ENCODE measurements at places on chromosomes 6 and 20.

DNA sequence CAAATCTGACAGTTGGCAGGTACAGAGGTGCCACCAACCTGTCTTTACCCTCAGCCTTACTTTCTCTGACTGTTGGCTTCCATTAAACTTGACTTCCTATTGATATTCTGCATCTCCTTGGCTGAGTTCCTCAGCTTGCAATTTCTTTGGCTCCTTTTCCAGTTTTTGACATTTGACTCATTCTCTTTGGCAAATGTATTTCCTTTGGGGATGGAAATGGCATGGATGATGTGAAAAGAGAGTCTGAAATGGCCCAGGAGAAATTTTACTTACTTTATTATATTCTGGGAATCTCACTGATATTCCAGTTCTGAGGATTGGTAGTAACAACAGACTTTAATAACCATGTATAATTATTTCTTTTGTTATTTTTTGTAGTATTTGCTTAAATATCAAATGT is 255.2 kb downstream of the CD109 start:
- no peak for DNase-seq

DNA sequence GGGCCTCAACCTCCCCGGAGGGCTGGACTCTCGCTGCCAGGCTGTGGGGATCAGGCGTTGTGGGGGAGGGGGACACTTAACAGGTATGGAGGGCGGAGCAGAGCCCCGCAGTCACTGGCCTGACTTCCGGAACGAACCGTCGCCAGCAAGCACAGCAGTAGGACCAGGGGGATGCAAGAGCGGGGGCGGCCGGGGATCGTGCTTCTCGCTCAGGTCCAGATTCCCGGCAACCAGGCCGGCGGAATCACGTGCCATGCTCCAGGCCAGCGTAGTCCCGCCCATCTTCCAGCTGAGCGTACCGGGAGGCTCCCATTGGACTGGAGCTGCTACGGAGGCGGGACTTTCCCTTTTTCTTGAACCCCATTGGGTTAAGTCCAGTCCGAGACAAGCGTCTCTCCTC is 10.0 kb upstream of the POU5F1 start:
- no peak for DNase-seq

DNA sequence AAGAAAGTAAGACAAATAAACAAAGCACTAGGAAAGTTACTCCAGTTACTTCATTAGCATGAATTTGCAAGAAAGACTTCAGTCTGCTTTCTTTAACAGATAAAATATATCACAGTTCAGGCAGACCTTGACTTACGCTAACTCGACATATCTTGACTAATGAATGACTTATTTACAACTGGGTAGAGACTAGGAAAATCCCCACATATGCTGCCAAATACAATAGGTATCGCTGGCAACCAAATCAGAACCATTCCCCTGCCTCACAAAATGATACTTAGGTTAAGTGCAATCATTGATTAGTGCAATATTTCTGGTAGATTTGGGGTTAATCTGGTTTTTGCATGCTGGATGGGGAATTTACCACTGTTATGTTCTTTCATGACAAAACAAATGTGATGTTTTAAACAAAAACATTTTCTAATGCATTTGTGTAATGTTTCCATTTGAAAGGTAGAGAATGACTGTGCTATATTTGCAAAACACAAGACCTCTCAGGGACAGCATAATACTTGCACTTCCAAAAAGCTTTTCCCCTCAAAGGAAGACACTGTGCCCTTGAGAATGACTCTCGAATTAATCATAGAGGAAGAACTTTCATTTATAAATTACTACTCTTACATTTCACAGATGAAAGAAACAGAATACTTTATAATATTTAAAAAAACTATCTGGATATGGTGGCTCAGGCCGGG is 101.6 kb downstream of the PRKN start:
- no peak for DNase-seq

- no peak for DNase-seq
Measured at GRCh38 chr6:47097092-47097945, 55.2 kb upstream of the ADGRF1 start.

- no peak for DNase-seq
Measured at GRCh38 chr6:44082872-44083321, 44.4 kb downstream of the MRPL14 start.

DNA sequence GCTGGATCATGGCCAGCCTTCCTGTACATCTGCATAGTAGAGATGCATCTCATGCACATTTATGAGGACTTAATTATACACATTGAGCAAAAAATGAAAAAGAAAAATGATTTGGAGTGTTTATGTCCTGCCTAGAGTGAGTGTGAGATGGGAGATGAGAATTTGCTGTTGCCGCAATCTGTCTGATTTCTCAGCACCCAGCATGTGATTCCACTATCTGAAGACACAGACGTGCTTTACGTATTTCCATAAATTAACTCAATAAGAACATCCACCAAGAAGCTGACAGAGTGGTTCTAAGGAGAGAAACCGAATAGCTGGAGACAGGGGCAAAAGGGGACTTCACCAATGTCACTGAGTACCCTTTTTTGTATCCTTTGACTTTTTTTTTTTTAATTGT is 15.2 kb downstream of the EDEM2 start:
- DNase-seq, result no peak

DNA sequence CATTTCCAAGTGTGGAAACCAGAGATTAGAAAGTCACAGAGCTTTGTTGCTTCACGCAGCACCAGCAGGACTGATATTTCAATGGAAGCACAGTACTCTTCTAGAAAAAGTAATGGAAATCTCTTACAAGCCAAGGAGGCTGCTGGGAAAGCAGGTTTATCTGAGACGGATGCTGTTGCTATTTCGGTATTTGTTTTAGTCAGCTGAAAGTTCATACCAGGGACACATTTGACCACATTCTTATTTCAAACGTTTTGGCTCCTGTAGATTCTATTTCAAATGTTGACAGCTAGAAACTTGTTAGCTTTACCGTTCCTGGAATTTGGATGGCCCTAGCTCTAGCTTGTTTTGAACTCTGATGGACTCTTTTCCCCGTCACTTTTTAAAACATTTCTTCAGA is 3.7 kb upstream of the TMEM242 start:
- DNase-seq, result no peak

- no peak for DNase-seq
Measured at GRCh38 chr6:56866917-56867522, 87.9 kb upstream of the BEND6 start.

- no peak for DNase-seq
Measured at GRCh38 chr6:159308198-159308597, 139.0 kb downstream of the FNDC1 start.

GRCh38 chr6:95973976-95974375 is 41.8 kb upstream of the FUT9 start:
- DNase-seq, result no peak

GRCh38 chr20:37356387-37356786 is 10.4 kb downstream of the SRC start:
- no peak for DNase-seq

GRCh38 chr6:139583420-139583819 is 209.0 kb upstream of the CITED2 start:
- no peak for DNase-seq

- peak; percentile 90 for DNase-seq
Measured at GRCh38 chr20:36676701-36677421, 30.9 kb upstream of the SLA2 start.

GRCh38 chr6:28336284-28337120 is 554 bp upstream of the ZSCAN31 start:
- no peak for DNase-seq

DNA sequence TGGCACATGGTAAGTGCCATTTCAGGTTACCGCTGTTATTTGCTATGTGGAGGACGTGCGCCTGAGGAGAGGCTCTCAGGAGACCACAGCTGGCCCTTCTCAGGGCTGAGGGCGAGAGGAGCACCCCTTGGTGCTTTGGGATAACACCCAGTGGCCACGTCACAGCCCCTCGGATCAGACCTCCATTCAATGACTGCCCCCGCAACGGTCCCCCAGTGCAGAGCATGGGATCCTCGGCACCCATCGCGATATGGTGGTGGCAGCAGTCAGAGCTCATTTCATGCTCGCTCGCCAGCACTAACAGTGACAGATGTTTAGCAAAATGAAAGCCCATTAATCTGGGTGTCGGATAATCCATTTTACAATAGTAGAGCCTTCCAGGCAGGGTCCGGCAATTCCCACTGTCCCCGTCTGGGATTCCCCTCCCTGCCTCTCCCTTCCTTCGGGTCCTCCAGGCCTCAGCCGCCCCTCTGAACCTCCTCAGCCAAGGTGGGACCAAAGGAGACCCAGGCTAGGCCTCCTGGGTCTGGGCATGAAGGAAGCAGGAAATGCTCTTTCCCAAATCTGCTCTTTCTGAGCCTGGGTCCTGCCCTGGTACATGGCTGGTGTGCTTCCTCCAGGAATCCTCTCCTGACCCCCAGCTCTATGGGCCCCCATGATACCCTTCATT is 117.1 kb downstream of the GRM4 start:
- no peak for DNase-seq

DNA sequence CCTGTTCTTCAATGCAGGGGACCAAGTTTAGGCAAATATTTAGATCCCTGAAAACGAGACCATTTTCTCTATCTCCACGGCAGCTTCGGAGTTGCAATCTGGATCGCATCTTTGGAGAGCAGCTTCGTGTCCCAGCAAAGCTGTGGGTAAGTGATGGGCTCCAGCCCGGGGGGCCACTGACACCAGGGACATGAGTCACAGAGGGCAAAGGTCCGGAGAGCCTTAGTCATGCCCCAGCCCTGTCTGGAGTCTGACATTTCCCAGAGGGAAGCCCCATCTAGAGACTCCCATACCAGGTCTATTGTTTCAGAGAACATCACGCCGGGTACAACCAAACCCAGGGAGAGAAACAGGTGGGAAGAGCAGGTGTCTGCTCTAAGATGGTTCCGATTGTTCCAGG is 95.9 kb downstream of the NFATC2 start:
- no peak for DNase-seq

DNA sequence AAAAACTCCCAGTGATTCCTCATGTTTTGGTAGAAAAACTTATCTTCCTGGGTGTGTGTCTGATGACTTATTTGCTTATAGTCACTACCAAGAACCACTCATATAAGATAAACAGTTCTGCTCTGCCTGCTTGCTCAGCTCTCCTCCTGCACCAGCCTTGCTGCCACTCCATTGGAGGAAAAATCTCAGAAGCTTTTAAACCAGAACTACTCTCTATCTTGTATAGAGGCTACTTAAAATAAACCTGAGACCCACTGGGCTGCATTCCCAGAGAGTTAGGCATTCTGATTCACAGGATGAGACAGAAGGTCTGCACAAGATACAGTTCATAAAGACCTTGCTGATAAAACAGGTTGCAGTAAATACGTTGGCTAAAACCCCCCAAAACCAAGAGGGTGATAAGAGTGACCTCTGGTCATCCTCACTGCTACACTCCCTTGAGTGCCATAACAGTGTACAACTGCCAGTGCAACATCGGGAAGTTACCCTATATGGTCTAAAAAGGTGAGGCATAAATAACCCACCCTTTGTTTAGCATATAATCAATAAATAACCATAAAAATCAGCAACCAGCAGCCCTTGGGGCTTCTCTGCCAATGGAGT is 728.3 kb downstream of the EPHA7 start:
- no peak for DNase-seq

- DNase-seq, result no peak
Measured at GRCh38 chr6:155247618-155248007, 16.2 kb upstream of the CLDN20 start.

DNA sequence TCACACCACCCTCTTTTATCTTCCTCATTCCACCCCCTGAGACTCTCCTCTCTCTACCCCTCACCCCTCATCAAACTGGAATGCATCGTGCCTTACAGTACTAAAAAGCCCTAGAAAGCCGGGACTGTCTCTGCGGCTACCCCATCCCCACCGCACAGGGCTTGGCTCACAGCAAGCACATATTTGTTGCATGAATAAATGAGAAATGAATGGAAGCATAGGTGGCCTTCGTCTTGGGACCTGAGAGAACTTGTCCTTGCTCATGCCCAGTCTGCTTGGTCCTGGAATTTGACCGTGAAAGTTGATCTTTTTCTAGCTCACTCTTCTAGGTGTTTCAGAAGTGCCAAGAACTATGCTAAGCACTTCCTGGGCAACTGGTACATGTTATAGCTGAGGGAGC is 53.3 kb downstream of the APCDD1L start:
- DNase-seq, result no peak

DNA sequence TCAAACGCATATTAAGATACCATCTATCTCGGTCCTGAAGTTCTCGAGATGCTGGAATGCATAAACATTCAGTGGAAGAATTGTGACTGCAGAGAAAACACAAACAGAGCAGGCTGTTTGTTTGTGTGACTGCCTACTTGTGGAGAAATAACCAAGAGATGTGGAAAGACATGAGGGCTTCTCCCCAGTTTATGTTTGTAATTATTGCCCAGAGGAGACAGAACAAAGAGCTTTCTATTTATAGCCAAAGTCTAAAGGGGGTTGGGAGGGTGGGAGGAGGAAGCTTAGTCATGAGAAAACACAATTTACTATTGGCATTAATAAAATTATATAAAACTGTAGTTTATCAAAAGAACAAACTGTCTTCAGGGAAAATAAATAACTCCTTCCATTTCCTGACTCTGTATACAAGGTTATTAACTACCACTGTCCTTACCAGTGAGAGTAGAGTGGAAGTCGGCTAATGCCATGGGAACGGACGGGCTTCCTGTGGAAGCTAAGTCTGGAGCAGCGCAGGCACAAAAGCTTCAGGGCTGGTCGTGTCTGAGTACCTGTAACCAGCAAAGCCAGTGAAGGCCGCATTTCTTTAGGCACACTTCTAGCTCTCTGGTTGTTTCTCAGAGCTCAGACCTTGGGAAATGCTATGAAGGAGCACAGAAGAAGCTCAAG is 200.2 kb upstream of the SUPT3H start:
- DNase-seq, result no peak

GRCh38 chr6:99092461-99092860 is 144.7 kb upstream of the FBXL4 start:
- DNase-seq, result no peak

- DNase-seq, result no peak
Measured at GRCh38 chr6:111211411-111212030, 124.2 kb downstream of the SLC16A10 start.

- no peak for DNase-seq
Measured at GRCh38 chr6:1952740-1953360, 292.6 kb downstream of the GMDS start.

DNA sequence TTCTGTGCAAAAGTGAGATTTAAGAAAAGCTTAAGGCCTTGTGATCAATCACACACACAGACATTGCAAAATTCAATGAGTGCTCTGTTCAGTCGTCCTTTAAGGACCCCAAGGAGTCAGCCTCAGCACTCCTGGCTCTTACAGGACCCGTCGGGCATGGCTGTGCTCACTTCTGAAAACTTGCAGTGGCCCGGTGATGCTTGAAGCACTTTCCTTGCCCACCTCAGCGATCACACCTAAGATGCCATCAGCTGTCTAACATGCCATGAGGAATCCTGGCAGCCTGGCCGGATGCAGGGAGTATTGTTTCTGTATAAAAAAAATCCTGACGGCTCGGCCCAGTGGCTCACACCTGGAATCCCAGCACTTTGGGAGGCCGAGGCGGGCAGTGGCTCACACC is 101.4 kb upstream of the LAMP5 start:
- DNase-seq, result no peak

All from iPS DF 19.7 (cell line).